ENCODE measurements at places on chromosomes 13 and 19.

DNA sequence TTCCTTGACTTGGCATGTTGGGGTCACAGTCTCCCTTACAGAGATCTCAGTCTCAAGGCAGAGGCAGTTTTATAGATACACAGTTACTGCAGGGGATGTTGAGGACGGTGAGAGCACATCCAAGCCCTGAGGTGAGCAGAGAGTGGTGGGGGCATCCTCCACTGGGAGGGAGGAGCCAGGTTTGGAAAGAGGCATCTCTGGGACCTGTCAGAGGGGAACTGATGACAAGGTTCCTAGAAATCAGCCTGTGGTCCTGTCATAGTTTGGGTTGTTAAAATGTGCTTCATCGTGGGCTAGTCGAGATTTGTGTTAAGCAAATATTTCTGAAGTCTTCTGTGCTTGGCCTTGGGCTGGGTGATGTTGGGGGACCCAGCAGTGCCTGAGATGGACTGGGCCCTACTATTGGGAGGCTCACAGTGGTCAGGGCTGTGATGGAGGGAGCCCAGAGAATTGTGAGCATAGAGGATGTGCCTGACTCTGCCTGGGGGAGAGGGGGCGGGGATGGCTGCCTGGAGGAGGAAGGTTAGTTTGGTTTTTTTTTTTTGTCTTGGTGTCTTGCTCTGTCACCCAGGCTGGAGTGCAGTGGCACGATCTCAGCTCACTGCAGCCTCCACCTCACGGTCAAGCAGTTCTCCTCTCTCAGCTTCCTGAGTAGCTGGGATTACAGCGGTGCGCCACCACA is 3.9 kb downstream of the SUPT5H start:
- no peak for DNase-seq

DNA sequence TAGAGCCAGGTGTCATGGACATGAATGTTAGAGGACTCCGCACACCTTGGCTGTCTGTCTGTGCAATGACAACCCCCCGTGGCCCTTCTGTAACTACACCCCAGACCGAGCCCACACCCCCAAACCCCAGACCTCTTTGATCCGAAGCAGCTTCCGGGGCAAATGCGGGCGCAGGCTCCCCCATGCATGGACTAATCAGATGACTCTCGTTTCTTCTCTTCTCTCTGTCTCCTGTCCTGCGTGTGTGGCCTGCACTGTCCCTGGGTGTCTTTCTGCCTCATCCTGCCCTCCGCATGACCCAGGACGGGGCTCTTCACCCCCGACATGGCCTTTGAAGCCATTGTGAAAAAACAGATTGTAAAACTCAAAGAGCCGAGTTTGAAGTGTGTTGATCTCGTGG is 38.9 kb downstream of the TMED1 start:
- DNase-seq: no peak

DNA sequence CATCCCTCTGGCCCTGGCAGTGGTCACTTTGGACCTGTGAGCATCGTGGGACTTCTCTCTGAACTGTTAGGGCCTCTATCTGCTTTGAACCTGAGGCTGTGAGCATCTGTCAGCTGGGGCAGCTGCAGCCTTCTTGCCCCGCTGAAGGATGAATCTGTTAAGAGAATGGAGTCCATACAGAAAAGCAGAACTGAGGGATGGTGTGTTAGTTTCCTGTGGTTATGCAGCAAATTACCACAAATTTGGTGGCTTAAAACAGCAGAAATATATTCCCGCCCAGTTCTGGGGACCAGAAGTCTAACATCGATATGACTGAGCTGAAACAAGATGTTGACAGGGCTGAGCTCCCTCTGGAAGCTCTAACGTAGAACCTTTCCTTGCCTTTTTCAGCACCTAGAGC is 1.6 kb upstream of the ZNF497 start:
- no peak for DNase-seq

- DNase-seq: no peak
Measured at GRCh38 chr13:30720172-30720869, 15.0 kb upstream of the ALOX5AP start.

- DNase-seq: no peak
Measured at GRCh38 chr19:40530091-40530901, 46.4 kb upstream of the SHKBP1 start.

- DNase-seq: no peak
Measured at GRCh38 chr19:58009666-58010301, 7.2 kb upstream of the ZNF606 start.

GRCh38 chr19:38596057-38596981 is 21.4 kb downstream of the MAP4K1 start:
- no peak for DNase-seq

- DNase-seq: no peak
Measured at GRCh38 chr13:43244481-43244880, 221.1 kb downstream of the DNAJC15 start.

DNA sequence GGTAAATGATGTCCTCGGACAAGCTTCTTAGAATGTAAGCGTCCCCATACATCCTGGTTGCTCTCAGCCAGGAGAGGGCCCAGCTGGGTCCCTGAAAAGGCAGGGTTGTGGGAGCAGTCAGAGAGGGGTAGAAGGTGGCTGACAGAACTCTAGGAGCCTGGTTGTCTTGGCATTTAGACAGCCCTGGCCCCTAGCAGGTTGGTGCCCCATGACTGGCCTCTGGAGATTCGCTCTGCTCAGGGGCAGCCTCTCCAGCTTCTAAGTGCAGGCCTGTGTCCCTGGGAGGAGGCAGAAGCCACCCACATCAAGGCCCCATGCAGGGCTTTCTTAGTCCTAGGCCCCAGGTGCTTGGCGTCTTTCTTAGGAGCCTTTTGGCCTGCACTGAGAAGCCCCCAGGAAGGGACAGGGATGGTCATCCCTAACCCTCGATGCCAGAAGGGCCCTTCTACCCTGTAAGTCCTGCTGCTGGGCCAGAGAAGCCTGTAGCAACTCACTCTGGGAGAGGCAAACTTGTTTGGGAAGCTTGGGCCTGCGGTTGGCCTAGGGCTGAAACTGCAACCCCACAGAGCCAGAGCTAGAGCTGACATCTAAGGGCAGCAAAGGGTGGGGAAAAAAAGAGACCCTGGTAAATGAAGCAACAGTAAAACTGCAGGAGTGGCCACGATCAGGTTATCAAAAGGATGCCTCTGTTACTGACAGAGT is 2.8 kb upstream of the CDX2 start:
- no peak for DNase-seq

Measured in GOT3 (cell line).